ENCODE measurements at places on chromosomes 2 and 18. TPM values are rescaled to one million over a fixed set of nuclear protein-coding genes. Genes with fewer than 3 reads are reported as not detected.

DNA sequence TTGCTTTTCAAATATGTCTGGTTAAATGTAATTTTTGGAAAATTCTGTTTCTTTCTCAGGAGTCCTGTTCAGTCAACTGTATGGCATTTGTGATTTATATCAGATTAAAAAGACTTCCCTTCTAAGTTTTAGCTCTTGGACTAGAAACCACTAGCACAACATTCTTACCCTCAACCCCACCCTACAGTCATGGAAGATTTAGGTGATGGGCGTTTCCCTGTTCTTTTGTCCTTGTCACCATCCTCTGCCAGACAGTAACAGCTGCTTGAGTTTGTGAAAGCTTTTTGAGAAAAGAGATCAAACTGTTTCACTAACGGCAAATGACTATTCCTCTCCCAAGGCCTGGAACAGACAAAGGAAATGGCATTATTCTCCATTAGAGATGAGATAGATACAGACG lies 31.8 kb downstream of the SERPINB5 start:
- no peak for DNase-seq

GRCh38 chr2:158489366-158490112 lies 32.8 kb downstream of the PKP4 start:
- no peak for DNase-seq

- peak; percentile 47 for DNase-seq
Observed at GRCh38 chr2:239321596-239322415, 79.0 kb downstream of the HDAC4 start.

DNA sequence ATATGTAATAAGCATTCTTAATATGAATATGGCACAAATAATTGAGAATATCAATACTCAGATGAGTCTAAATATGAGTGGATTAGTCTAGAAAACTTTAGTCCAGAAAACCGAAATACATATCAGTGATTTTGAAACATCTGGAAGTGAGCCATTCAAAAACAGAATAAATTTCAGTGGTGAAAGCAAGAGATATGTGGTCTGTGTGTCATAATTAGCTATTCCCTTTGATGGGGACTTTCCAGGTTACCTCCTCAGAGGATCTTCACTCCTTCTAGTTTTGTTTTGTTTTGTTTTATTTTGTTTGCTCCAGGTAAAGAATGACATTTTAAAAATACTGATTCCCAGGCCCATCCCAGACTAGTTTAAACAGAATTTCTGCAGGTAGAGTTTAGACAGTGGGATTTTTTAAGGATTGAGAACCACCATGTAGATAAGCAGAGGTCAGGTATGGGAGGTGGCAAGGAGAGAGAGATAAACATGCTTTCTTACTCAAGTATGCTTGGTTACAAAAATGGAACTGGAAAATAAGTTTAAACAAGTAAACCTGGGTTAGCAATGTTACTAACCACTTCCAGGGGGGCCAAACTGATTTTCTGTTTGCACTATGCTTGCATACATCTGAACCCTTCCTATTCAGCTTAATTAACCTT lies 70.7 kb downstream of the NABP1 start:
- no peak for DNase-seq

GRCh38 chr2:154452471-154452870 lies 246.0 kb upstream of the KCNJ3 start:
- no peak for DNase-seq

DNA sequence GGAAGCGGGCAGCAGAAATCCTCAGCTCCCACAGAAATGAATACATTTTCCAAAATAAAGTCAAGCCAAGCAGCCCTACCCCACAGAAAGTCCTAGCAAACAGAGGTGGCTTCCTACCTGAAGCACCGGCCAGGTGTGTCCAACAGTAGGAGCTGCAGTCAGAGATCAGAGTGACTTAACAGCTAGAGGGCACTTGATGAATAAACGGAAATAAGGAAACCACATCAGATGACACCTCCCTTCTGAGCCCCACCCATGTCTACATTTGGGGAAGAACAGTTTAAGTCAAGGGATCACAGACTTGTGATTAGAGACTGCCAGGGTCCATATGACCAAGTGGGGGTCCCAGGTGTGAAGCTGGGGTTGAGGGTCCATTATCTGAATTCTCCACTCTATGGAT lies at the start of gene CXCR1:
Gene CXCR1, minus strand, starts transcription at position 172 of the 400 bp plus-strand sequence. CDS start 1,751 bp downstream, outside the sequence.
- DNase-seq, result peak; percentile 9

ZNF638 gene
- 61.9 TPM for total RNA-seq

CNDP1 gene
- total RNA-seq, result 0.22 TPM

SLC35F5 gene
- total RNA-seq, result 19.3 TPM

TRABD2A gene
- 142 TPM for total RNA-seq

EMX1 gene
- not detected for total RNA-seq
